Bone marrow (tissue), 2 donors: ENCODE measurements at places on chromosomes 13 and 19.

DNA sequence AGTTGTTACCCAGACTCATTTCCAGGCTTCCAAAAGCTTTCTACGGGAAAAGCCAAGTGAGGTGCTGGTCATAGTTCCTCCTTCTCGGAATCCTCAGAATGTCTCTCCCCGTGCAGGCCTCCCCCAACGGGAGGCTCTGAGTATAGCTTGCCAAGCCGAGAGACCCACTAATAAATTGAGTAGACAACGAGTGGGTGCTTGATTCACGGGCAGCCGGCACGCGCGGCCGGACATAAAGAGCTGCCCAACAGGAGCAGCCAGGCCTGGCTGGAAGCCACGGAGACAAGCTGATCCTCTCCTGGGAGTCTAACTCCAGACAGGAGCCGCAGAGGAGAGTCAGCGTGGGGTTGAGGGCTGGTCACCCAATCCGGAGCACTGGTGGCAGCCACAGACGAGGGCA lies 43.4 kb upstream of the MEDAG start:
- DNase-seq, result no peak

DNA sequence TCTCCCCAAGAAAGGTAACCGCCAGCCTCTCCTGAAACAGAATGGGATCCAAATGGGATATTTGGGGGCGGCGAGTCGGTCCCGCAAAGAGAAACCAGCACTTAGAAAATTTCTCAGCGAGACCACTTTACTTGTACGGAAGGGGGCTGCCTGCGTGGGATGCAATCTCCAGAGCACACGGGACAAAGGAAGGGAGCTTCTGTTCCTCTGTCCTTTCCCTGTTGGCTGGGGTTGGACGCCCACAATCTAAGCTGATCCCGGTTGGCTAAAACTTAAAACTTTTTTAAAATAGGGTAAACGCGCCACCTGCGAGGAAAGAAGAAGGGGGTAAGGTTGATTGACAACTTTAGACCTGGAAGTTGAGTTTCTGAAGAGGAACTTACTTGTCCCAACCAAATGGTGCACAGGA lies 826 bp upstream of the BSG start:
- DNase-seq, result peak; percentile 47

GRCh38 chr13:98937911-98938381 lies 39.9 kb downstream of the DOCK9 start:
- DNase-seq, result no peak

- DNase-seq, result no peak
Measured at GRCh38 chr19:33691030-33691427, 69.3 kb downstream of the CHST8 start.

- no peak for DNase-seq
Measured at GRCh38 chr13:104949840-104950740, 1585.4 kb downstream of the EFNB2 start.

GRCh38 chr13:76720416-76720815 lies 165.8 kb downstream of the KCTD12 start:
- DNase-seq, result no peak

GRCh38 chr19:56875717-56876116 lies 35.2 kb upstream of the PEG3 start:
- DNase-seq, result no peak

GRCh38 chr19:18650468-18651041 lies 13.7 kb downstream of the KLHL26 start:
- no peak for DNase-seq

DNA sequence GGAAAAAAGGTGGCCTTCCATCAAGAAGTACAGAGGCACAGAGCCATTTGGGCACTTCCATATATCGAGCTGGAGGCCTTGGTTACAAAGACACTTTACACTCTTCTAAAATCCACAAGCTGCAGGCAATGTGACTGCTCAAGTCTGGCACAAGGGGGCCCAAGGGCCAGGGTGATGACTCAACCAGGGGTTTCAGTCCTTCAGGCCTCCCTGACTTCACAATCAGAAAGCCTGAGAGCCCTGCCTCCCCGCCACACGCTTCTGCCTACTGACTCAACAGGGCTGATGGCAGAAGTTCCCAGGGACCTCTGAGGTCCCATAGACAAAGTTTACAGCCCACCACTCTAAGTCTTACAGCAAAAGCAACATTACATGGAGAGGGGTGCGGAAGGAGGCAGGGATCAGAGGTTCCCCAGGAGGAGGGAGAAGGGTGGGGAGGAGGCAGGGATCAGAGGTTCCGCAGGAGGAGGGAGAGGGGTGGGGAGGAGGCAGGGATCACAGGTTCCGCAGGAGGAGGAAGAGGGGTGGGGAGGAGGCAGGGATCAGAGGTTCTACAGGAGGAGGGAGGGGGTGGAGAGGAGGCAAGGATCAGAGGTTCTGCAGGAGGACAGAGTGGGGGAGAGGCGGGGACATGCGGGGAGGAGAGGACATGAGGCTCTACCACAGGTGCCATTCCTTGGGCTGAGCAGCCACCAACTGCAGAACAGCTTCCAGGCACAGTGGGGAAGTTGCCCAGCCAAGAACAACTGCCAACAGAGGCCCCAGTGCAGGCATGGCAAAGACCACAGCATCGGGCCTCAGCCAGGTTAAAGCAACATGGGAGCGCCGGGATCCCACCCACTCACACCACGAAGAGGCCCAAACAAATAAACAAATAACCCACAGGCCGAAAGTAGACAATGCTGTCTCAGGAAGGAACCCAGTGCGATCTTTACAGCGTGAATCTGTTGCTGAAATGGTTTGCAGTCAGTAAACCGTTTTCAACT lies 52.0 kb downstream of the SLC7A1 start:
- no peak for DNase-seq

DNA sequence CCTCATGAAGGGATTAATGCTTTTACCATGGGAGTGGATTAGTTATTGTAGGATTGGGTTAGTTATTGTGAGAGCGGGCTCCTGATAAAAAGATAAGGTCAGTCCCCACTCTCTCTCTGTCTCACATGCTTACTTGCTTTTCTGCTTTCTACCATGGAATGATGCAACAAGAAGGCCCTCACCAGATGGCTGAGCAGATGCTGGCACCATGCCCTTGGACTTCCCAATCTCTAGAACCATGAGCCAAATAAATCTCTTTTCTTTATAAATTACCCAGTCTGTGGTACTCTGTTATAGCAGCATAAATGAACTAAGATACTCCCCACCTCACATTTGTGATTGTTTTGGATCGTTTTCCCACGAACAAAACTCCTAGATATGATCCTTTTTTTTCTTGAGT lies 353.8 kb downstream of the DNAJC15 start:
- DNase-seq, result no peak

DNA sequence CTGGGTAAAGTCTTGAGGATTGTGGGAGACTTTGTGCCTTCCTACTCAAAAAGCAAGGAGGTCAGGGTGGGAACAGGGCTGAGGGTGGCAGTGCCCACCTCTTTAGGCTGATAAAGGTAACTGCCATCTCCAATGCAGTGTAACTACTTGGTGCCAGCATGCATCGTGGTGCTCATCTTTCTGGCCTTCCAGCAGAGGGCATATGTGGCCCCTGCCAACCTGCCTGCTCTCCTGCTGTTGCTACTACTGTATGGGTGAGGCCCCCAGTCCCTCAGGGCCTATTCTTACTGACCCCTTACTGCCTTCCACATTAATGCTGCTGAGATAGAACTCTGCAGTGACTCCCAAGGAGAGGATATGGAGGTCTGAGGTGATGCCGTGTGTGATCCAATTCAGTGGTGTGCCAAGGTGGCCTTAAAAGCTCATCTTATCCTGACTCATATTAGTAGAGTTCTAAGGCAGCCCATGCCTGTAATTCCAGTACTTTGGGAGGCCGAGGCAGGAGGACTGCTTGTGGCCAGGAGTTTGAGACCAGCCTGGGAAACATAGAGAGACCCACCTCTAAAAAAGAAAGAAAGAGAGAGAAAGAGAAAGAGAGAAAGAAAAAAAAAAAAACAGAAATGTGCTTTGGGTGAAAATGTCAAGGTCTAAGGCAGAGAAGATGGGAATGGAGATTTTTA lies 9.7 kb upstream of the ARHGAP45 start:
- DNase-seq, result no peak

DNA sequence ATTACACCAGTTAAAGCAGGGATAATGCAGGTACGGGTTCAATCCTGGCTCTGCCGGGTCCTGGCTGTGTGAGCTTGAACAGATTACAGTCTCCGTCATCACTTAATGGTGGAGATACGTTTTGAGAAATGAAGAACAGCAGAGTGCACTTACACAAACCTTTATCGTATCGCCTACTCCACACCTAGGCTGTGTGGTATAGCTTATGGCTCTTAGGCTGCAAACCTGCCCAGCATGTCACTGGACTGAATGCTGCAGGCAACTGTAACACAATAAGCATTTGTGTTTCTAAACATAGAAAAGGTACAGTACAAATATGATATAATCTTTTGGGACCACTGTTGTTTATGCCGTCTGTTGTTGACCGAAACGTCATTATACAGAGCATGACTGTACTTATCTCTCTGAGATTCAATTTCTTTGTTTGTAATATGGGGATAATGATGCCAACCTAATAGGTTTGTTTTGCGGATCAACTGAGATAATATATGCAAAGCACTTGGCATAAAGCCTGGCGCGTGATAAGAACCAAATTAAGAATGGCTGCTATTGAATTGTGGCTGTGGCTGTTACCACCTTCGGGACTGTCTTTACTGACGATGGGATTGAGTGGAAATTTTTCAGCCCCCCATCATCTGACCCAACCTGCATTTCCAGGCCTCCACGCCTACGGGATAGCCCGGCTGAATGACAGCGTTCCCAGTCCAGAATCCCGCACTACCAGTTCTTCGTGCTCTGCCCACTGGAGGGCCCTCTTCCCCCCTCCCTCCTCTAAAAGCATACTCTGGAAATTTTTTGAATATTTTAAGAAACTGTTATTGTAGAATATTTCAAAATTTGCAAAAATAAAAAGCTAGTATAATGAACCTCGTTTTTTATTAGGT lies 11.2 kb downstream of the KRTDAP start:
- no peak for DNase-seq

DNA sequence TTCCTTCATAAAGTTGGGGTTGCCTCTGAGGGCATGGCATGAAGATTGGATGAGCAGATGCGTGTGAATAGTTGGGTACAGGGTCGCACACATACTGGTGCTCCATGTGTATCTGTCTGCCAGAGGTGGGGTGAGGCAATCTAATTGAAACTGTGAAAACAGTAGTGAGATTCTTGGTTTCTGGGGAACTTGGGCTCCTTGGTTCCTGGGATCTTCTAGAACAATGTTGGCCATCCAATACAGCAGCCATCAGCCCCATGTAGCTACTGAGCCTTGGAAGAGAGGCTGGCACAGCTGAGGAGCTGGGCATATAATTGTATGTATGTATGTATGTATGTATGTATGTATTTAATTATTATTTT lies 616 bp downstream of the FCHO1 start:
- no peak for DNase-seq
